ENCODE measurements at places on chromosomes 2 and 18.

GRCh38 chr18:42707080-42707479 is 408.4 kb downstream of the RIT2 start:
- no peak for DNase-seq

- DNase-seq = peak; percentile 69
Observed at GRCh38 chr2:105235388-105236059, 6.0 kb upstream of the GPR45 start.

GRCh38 chr18:33804258-33804657 is 226.2 kb downstream of the ASXL3 start:
- no peak for DNase-seq

DNA sequence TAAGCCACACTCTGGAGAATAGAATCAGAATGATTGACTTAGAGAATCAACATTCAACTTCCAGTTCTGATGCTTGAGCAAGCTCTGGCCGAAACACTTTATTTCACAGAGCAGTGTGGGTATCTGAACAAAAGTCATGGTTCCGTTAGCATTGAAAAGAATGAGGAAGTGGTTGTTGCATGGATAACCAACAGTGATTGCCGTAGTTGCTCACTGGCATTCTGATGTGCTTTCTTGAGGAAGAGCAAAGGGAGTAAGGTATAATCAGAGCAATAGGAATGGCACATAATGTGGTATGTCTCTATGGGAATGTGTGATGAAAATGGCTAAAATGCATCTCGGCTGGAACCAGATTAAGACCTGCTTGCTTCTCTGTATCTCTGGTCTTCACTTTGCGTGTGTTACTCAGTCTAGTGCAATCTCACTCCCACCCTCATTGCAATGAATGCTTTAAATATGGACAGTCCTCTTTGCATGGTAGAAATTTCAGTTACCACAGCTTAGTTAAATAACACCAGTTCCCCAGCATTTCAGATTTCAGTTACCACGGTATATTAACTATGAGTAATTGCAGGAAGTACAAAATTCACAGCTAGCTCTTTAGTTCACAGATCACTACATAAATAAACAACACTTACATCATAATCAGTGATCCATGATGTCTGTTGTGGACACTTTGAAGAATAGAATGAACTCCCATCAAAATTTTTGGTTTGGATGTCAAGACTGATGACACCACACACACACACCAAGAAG is 7.8 kb upstream of the RAB12 start:
- DNase-seq = peak; percentile 60

DNA sequence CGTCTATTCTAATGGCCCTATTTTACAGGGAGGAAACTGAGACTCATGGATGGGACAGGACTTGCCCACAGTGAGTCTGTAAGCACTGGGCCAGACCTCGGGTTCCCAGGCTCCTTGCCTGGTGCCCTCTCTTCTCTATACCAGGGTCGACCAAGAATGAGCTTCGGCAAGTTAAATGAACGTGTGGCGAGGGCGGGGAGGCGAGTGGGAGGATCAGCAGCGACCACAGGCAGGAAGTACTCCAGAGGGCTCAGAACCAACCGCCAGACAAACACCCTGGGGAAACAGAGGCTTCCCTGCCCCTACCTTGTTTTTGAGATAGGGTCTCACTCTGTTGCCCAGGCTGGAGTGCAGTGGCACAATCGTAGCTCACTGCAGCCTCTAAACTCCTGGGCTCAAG is 177.7 kb upstream of the SMAD2 start:
- no peak for DNase-seq

- DNase-seq = no peak
Observed at GRCh38 chr2:73925033-73925704, 1.5 kb upstream of the DGUOK start.

DNA sequence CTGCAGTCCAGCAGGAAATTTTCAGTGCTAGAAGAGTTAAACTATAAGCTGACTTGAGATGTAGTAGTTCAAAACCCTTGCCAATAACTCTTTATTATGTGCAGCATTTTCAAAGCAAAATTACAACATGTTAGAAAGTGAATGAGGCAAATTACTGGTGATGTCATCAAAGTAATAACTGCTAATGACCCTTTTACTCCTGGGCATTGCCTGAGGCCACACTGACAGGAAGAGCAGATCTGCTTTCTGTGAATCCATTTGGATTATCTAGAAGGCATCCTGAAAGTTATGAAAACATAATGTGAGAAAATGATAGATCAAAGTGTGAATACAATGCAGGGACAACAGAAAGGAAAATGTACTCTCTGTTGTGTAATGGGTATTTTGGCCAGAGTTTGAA is 139.6 kb upstream of the TRIB2 start:
- DNase-seq = no peak

- no peak for DNase-seq
Observed at GRCh38 chr2:15172825-15173224, 388.3 kb downstream of the NBAS start.

- no peak for DNase-seq
Observed at GRCh38 chr2:101052147-101052546, 50.1 kb downstream of the RPL31 start.

DNA sequence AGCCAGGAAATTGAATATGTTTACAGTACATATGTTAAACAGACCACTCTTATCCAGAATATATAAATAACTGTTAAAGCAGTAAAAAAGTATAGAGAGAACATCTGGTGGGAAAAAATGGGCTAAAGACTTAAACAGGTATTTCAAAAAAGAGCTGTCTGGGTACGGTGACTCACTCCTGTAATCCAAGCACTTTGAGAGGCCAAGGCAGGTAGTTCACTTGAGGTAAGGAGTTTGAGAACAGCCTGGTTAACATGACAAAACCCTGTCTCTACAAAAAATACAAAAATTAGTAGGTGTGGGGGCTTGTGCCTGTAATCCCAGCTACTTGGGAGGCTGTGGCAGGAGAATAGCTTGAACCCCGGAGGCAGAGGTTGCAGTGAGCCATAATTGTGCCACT is 171.4 kb upstream of the FSIP2 start:
- DNase-seq = no peak

- no peak for DNase-seq
Observed at GRCh38 chr18:77481541-77481940, 231.9 kb downstream of the GALR1 start.

DNA sequence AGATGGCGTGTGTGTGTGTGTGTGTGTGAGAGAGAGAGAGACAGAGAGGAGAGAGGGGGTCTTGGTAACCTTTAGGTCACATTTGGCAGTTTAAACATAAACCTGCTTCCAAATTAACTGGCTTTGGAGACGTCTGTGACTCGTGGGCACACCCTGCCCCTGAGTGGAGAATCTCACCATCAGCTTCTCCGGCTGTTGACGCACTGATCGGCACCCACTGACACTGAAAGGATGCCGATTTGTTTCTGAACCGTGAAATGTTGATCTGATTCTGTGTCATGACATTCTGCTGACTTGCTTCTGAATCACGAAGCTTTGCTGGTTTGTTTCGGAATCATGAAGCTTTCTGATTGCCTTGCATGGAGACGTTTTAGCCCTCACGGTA is 114.7 kb downstream of the RTP5 start:
- DNase-seq = no peak

DNA sequence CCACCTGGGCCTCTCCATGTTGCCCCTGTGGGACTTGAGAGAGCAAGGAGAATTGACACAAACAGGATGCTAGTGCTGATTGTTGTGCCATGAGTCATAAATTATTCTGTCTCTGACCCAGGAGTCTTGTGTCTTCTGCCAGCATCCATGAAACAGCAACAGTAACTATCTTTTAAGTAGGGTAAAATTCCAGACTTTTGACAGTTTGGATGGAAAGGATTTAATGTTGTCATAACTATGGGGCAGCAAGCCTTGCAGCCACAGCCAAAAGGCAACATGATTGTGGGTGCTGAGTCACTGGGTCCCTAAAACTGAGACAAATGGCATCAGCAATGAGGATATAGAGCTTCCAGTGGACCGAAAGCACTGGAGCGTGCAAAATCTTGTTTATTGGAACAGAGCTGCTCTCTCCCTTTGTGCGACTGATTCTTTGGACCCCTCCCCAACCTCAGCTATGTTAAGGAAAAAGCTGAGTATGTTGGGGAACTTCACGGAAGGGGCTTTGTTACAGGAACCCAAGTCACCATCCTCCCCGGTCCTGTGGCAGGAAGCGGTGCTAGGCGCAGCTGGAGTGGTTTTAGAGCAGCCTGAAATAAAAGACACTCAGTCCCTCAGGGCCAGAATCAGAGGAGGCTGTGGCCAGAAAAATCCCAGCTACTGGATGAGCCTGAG is 9.6 kb upstream of the ITPRIPL1 start:
- DNase-seq = peak; percentile 68

GRCh38 chr2:62768615-62769014 is 63.1 kb downstream of the EHBP1 start:
- no peak for DNase-seq

- DNase-seq = peak; percentile 23
Observed at GRCh38 chr2:207251573-207252192, 85.9 kb upstream of the KLF7 start.

DNA sequence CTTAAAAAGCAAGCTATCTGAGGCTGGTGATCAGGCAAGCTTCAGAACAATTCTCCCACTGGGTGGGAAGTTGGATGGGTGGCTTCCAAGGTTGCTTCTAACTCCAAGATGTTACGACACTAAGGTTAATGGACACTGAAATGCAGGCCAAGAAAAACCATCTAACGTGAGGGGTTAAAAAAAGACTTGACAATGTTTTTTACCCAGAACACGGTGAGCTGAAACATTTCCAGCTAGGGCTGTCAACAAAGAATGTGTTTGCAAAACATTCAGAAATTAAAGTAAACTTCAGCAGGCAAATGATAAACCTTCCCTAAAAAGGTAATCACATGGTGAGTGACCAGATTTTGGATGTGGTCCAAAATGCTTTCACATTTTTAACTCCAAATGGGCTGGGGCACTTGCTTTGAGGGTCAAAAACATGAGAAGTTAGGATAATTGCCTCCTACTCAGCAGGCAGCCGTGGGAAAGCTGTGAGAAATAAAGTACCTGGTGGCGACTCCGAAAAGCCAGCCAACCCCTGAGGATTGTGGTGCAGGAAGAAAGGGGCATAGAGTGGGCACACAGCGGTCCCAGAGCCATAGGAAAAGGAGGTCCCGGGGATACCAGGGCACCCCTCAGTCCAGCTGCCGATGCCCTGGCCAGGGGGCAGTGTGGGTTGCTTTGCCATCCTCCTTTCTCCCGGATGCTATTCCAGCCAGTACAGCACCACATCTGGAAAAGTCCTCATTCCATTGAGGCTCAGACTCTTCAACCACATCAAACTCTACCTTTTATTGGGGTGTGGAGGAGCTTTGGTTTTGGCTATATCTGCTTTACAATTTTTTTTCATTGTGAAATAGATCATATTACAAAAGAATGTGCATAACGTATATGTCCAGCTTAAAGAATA is 90.0 kb upstream of the ATL2 start:
- DNase-seq = no peak

DNA sequence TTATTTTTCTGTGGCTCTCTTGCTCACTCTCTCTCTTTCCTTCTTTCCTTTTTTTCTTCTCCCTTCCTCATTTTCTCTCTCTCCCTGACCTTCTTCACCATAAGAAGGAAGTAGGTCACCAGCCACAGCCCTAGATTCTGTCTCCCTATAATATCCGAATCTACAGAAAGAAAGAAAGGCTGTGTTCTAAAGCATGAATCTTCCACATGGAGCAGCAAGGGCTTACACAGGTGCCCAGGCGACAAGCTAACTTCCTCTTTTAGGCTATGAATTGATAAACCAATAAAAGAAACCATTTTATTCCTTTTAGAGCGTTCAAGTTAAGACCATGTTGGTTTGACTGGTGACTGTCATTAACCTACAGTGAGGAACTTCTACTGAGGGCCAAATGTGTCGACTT is 49.3 kb downstream of the CACNB4 start:
- no peak for DNase-seq

DNA sequence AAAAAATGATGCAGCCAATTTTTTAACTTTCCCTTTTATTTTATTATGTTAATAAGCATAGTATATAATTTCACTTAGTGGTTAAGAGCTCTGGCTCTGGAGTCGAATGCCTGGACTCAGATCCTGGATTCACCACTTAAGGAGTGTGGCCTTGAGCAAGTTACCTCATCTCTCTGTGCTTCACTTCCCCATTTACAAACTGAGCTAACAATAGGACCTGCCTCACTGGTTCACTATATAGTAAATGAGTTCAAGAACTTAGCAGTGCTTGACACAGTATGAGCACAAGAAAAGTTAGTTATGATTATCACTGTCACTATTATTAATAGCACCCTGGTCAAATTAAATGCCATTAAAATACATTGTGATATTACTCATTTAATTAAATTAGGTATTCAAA is 30.6 kb downstream of the SCN3A start:
- DNase-seq = no peak

GRCh38 chr2:48714245-48714644 is 41.3 kb downstream of the LHCGR start:
- DNase-seq = no peak

DNA sequence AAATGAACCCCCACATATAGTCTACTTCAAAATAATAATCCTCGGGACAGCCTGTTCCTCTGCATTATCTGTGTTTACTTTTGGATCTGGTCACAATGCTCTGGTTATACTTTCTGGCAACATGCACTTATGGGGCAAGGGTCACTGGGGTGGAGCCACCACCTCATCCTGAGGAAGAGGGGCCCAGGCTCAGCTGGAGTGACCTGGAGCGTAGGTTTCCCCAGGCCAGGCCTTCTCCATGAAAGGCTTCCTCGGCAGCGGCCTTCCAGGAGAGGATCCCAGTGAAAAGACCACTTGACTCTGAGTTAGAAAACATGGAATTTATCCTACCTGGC is 237.4 kb downstream of the SETBP1 start:
- DNase-seq = no peak

GRCh38 chr2:28449488-28450395 is 46.1 kb upstream of the PLB1 start:
- peak; percentile 91 for DNase-seq

DNA sequence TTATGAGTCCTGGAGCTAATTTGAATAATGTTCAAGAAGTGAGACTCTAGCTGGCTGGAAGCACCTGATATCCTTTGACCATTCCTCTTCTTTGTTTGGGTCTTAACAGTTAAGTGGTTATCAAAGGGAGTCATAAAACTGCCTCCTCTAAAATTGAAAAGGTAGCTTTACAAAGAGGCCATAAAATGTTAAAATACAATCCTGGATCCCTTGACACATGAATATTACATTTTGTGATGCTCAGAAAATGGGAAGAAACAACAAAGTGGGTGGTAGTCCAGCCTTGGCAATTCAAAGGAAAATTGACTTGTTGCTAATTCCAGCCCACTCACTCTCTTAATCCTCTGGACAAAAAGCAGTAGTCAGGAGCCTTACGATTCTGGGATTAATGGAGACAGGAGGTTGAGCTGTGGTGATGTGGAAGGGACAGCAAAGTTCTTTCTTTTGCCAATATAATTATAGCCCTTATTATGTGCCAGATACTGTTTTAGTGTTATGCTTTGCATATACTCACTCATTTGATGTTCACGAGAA is 339.2 kb downstream of the PDE11A start:
- DNase-seq = no peak
